CD4-positive, alpha-beta T cell treated with Interleukin-15 for 4 hours (primary cell): ENCODE measurements at places on chromosomes 2 and 18.

GRCh38 chr2:238415036-238415764, 11.5 kb upstream of the ASB1 start:
- peak; percentile 16 for DNase-seq

DNA sequence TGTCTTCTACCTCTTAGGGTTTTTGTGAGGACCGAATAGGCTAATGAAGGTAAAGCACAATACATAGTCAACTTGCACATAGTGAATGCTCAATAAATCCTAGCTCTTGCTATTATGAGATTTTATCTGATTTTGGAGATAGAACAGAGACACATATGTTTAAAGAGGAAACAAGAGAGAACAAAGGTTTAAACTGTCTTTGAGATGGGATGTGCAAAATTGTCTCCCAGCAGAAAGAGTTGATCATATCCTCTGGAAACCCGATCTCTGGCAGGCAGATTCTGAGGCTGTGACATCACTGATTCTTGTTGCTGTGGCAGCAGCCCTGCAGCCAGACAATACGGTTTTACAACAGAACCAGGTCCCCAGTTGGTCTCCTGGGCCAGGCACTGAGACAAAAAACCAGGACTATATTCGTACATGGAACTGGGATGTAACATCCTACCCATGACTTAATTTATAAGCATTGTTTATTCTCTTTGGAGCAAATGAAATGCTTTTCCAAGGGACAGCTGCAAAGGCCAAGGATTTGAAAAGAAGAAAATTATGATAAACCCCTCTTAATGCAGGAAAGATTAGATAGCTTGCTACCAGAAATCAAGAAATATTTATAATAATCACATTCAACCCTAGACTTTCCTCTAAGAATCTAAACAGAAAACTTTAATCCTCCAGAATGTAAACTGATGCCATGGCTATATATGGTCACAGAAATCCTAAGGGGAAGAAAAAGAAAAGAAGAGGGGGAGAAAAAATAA, 80.2 kb downstream of the SLC8A1 start:
- DNase-seq = no peak

GRCh38 chr2:205758500-205758899, 76.2 kb downstream of the NRP2 start:
- DNase-seq = no peak

DNA sequence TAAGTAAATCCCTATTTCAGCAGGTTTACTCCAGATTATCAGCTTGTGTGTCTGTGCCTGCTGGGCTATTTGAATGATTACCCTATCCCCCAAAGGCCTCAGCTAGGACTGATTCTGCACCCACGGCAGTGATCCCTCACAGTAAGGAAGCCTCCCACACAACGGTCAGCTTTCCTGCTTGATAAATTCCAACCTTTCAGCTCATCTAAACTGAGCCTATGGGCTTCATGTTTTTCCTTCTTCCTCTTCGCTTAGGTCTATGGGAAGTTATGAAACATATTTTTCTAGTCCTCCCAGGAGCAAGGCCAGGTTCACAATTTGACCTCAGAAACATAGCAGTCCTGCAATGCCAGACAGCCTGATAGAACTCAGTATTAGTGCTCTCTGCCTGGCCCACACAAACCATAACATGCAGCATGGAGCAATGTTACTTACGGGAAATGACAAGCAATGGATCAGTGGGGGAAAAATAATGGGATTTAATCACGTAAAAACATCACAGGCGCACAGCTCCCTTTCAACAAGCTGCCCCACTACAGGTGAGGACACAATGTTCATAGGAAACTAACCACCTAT, 170.9 kb downstream of the ZNF521 start:
- no peak for DNase-seq

DNA sequence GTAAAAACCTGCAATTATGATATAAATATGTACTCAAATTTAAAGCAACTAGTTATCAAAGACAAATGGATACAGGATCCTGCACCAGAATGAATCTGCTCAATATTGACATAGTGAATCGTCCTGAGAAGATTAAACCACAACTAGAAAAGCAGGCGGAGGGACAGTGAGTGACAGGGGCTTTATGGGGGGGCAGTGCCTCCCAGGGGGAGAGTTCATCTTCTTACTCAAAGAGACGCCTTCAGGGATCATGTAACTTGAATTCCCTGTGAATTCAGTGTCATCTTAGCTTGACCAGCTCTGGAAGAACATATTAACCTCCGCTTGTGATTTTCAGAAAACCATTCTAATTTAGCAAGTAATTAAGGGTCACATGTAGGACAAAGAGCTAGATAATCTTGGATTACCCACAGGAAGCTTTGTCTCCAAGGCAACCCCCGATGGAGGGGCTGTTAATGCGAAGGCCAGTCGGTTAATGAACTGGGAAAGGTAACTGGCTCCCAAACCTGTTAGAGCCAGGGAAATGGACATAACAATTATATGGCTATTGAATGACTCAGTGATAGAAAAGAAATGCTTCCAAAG, 17.4 kb upstream of the LMAN1 start:
- DNase-seq = no peak

GRCh38 chr2:229426464-229426863, 155.4 kb upstream of the PID1 start:
- DNase-seq = no peak

- DNase-seq = no peak
These were observed 33.3 kb downstream of the NTSR2 start for GRCh38 chr2:11636593-11637295.

DNA sequence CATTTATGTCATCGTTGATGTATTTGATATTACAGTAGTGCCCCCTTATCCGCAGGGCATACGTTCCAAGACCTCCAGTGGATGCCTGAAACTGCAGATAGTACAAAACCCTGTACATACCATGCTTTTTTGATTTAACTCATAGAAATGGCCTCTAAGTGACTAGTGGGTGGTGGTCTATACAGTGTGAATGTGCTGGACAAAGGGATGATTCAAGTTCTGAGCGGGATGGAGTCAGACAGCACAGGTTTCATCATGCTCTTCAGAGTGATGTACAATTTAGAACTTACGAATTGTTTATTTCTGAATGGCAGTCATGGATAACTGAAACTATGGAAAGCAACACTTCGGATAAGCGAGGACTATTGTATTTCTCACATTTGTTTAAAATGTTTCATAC, 473.1 kb upstream of the FANCL start:
- no peak for DNase-seq

GRCh38 chr2:170965446-170966225, 36.6 kb downstream of the GORASP2 start:
- no peak for DNase-seq

- DNase-seq = no peak
These were observed 118.4 kb downstream of the LNPK start for GRCh38 chr2:175883586-175884194.

DNA sequence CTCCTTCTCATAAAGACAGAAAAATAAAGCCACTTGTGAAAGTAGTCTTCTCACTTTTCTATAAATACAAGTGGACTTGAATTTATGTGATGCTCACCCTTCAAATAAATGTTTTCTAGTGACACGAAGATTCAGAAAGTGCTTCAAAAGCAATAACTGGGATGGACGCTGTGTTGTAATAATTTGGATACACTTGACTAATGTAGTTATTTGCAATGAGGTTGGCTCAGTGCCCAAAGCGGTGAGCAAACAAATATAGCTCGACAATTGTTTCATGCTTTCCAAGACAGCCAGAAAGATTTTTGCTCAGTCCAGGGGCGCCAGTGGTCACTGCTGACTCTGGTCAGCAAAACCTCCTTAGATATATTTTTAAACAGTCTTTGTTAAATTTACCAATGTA, 278.6 kb upstream of the KLHL14 start:
- DNase-seq = no peak

DNA sequence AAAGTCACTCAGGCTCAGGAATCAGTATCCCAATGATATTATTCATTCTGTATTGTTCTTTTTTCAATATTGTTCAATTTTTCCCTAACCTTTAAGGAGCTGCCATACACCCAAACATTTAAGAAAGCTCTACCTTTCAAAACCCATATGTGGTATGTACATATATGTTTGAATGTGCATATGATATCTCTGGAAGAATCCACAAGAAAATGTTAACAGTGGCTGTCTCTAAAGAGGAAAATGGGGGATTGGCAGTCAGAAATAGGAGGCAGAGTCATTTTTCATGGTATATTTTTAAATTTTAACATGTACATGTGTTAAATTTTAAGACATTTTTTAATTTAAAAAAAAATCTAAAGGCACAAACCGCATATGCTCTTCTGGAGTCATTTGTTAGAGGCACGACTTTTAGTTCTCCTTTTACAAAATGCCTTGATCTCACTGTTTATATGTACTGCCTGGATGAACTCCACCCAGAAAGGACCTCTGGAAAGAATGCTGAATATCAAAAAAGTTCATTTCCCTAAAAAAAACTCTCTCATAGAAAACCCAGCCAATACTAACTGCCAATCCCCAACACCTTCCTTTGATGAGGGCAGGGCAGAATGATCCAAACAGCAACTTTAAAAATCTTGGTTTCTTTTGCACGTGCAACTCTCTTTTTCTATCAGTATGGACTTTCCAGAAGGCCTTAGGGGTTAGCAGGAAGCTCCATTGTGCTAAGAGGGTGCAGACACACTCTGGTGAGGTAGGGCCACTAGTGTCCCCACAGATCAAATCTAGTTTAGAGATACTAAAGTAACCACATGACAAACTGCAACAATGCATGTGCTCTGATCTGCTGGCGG, 23.6 kb downstream of the KCTD1 start:
- no peak for DNase-seq

- no peak for DNase-seq
These were observed 213.9 kb upstream of the AGAP1 start for GRCh38 chr2:235279965-235280364.

- DNase-seq = no peak
These were observed 663.6 kb downstream of the IRS1 start for GRCh38 chr2:226135861-226136548.
